ENCODE measurements at places on chromosomes 1 and 21.

DNA sequence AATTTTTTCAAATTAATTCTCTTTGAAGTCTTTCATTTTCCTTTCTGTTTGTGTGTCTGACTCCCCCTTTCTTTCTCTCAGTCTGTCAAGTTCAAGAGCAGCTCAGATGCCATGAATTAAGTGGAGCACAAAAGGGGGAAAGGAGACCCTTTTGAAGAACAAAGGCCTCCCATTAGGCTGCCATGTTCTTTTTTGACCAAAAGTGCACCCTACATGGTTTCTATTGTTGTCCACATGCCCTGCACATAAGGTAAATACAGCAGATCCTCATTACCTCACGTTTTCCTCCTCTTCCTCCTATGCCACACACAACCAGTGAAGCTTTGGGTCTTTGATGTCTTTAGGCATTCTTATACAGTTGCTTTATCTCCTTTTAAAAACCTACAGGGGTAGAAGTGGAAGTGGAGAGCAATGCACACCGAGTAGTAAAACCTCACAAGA, 47.7 kb downstream of the POU2F1 start:
- DNase-seq = no peak

- DNase-seq = no peak
These were observed 7.6 kb upstream of the IFNAR1 start for GRCh38 chr21:33317145-33317544.

- no peak for DNase-seq
These were observed 1.3 kb downstream of the CMPK1 start for GRCh38 chr1:47334765-47335435.

DNA sequence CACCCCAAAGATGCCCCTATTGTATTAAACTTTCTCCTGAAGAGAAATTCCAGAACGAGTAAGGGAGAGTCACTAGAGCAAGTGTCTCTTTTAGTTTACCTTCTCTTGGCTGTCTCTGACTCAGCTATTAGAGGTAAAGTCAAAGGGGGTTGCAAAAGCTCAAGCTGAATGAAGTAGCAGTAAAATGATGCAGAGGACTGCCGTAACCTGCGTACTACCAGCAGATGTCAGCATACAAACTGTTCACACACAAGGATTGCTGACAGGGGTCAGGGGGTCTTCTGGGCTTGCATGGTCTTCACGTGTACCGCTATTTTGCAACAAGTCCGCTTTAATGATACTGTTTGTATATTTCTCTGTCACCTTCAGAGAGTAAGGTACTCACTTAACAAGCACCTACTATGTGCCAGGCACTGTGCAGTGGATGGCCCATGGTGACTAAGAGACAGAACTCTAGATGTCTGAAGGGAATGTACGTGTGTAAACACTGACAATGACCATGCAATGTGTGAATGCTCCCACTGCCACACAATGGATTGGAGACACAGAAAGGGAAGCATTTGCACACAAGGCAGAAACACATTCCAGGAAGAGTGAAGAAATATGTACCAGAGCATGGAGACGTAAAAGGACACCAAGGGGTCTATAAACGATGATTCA, 34.9 kb downstream of the CHML start:
- DNase-seq = no peak

GRCh38 chr1:54199151-54199764, 572 bp downstream of the CYB5RL start:
- DNase-seq = peak; percentile 4

DNA sequence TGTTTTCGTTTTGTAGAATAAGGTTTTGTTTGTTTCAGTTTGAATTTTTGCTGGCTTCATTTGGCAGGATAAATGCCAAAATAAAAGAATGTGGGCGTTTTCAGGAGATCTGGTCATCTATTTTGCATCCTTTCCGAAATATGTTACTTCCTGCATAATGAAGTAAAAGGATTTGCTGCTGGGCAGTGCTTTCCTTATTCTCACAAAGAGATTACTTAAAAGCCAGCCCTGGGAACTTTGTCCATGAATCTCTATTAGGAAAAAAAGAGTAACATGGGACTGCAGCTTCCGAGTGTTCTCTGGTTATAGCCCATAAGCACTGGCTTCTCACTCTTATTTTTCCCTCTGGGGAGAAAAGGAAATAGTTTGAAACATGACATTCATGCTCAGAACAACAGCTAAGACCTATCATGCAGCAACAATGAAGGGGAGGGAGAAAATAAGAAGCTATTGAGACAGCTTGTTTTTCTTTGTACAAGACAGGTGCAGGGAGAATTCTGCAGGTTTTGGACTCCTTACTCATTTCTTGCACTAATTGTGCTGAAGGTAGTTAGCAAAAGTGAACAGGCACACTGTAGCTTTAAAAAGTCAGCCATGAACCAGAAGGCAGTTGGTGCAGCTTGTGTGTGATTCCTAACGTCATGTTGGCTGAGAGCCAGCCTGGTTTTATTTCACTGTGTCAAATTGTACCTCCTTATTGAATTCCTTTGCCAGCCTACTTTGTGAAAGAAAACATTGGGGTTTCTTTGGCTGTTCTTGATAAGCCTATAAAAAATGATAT, at the start of gene SAMD13:
TSS of gene SAMD13 (plus strand) at position 705 of the 781 bp plus-strand sequence. CDS start 1,527 bp downstream, outside the sequence.
- DNase-seq = no peak

GRCh38 chr1:201946224-201946908, at the start of gene LMOD1:
LMOD1 (minus strand) TSS chr1:201946548; CDS start chr1:201946340, 208 bp downstream.
- DNase-seq = no peak

- no peak for DNase-seq
These were observed 11.8 kb downstream of the PCSK9 start for GRCh38 chr1:55051169-55051568.

- DNase-seq = no peak
These were observed 13.8 kb downstream of the UBE4B start for GRCh38 chr1:10046356-10047085.

DNA sequence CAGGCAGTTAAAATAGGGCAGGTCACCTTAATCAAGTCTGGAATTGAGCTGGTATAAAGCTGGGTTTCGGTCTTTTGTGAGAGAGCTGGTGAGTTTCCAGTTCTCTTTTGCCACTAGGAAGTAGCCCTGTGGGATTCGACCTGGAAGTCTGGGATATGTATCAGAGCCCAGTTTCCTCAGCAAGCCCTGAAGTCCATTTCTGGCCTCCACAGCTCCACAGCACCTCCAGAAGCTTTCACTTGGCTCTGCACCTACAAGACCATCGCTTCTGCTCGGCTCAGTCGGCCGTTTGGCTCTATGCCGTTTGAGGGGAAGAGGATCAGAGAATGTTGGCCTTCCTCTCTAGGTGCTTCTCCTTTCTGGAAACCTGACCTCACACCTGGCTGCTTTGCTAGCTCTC, 148.0 kb downstream of the GALNT2 start:
- no peak for DNase-seq

DNA sequence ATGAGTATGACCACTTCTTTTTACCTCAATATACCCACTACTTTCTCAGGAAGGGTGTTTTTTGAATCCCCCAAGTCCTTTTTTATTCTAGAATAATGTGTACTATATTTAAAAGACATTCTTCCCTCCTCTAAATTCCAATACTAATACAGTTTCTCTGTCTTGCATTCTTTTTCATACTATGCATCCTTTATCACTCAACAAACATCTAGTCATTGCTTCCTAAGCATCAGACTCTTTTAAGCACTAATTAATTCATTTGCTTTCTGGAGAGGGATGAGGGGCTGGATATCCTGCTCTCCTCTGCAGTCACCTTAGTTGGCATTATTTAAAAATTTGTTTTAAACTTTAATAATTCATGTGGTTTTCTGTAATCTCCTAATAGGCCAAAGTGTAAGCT, 838.8 kb downstream of the KCNT2 start:
- DNase-seq = no peak

DNA sequence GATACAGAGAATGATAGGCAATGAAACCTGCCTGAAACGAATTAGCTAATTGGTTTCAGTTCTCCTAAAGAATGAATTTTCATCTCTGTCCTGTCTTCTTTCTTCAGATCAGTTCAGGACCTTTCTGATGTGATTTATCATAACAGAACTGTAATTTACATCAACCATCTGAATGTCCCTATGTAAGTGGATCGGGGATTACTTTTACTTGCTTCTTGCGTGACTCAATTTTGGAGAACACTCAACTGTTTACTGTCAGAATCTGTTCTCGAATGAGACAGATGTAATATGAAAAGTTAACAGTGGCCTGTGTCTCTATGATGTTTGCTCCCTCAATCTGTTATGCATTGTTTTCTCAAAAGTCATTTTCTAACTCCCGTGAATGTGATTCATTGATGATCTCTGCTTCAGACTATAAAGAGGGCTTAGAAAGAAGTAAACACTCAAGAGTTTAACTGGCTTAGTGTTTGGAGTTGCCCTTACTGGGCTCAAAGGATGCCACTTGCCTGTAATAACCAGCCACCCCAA, 111.0 kb downstream of the GABPA start:
- no peak for DNase-seq

- peak; percentile 14 for DNase-seq
These were observed 6.2 kb upstream of the FAM76A start for GRCh38 chr1:27719286-27720251.

- DNase-seq = no peak
These were observed 14.7 kb downstream of the CASQ2 start for GRCh38 chr1:115753830-115754229.

DNA sequence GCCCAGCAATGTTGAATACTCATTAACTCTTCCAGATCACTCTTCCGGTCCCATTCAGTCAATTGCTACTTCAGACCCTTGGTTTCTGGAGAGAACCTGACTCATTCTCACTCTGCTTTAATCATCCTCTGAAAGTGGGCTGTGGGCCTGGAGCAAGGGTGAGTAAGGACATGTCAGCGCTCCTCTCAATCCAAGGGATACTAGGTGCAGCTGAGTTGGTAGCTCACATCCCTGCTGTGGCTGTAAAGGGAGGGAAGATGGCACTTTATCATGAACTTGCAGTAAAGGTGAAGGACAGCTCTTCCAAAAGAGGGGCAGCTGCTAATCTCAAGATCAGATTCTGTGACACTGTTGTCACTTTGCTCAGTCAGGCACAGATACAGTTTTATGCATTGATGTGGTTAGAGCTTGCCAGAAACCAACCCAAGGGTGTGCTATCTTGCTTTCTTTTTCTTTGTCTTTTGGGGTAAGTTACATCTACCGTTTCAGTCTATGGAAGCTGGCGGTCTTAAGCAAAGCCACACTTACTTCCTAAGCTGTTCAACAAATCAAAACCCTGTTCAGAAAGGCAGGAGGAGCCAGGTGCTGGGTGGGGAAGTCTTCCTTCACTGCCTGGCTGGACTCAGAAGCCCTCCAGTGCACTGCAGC, 26.5 kb upstream of the NTPCR start:
- DNase-seq = peak; percentile 89

- DNase-seq = no peak
These were observed 188.6 kb downstream of the EIF4G3 start for GRCh38 chr1:20987831-20988825.

DNA sequence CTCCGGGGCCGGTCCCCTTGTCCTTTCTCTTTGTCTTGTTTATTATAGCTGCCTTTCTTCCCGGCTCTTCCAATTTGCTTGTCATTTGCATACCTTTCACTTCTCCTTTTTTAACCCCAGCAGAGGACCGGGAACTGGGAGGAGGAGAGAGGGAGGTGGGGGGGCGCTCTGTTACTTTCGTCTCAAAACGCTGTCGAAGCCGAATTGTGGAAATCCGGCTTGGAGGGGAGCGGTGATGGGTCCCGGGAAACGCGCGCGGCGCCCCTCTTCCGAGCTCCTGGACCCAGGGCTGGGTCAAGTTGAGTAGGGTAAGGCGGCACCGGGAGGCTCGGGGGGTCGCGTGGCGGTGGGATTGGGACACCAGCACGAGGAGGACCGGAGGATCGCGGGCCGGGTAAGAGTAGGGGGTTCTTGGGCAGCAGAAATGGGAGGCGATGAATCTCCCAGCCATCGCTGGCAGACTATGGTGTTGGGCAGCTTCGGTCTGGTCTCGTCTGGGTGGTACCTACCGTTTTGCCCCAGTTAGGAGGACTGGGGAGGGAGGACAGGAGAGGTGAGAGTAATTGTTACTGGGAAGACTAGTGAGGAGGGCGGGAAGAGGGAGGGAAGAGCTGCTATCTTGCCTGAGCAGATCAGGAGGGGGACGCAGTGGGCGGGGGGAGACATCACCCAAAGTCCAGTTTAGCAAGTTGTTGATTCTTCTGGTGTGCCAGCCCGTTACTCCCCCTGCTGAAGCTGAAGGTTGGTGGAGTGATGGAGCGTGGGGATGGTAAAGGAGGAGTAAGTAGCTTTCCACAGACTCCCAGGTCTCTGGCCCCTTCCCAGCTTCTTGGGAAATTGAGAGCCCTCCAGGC, 1.5 kb downstream of the PROX1 start:
- DNase-seq = no peak
